ENCODE measurements at places on chromosomes 1 and 21. TPM values are rescaled to one million over a fixed set of nuclear protein-coding genes. Genes with fewer than 3 reads are reported as not detected.

CD247 gene
- 3.5 TPM for total RNA-seq

GRCh38 chr1:33072707-33073106 lies 8.2 kb upstream of the AZIN2 start:
- no peaks in the 10 kb centered on the region for H3K27me3 ChIP-seq
- no peaks in the 10 kb centered on the region for H3K36me3 ChIP-seq
- no peak overlapping the region for H3K27ac ChIP-seq
- H3K4me1 ChIP-seq, result no peaks in the 10 kb centered on the region
- DNase-seq, result no peak
- no peak overlapping the region for H3K4me3 ChIP-seq

GRCh38 chr21:17925899-17926298 lies 106.7 kb upstream of the C21orf91 start:
- no peaks in the 10 kb centered on the region for H3K27me3 ChIP-seq
- no peak overlapping the region for H3K4me3 ChIP-seq
- no peaks in the 10 kb centered on the region for H3K36me3 ChIP-seq
- H3K27ac ChIP-seq, result no peak overlapping the region

DNA sequence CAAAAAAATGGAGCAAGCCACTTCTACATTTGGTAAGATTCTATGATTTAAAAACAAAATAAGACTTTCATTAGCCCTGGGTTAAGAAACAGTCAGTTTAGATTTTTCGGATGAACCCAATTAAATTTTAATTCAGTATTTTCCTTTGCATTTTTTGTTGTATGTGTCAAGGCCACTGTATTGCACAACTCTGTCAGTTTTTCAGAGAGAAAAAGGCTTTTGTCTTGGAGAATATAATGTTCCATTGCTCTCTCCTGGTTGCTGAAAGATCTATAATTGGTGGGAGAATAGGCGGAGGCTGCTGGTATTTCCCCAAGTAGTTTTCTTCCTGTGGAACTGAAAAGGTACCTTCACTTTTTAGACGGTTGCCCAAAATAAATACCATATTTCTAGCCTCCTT lies 84.6 kb downstream of the NEGR1 start:
- no peak overlapping the region for H3K4me3 ChIP-seq
- H3K4me1 ChIP-seq, result no peaks in the 10 kb centered on the region
- no peak overlapping the region for H3K27ac ChIP-seq
- no peaks in the 10 kb centered on the region for H3K36me3 ChIP-seq

DNA sequence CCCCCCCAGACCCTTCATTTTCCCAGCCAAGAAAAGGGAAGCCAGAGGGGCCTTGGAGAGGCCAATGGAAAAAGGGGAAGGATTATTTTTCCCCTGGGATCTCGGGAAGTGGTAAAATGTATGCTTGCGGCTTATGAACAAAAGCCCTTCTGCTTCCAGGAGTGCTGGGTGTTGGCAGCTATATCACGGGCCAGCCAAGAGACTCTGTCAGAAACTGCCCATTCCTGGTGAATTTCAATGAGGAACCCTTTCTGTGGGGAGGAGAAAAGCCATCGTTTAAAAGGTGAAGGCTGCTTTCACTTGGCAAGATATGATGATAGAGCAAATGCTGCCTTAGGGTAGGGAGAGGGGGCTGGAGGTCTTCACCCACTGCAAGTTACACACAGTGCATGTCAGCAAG lies 69.7 kb upstream of the ZC3H12A start:
- H3K27ac ChIP-seq, result no peak overlapping the region
- DNase-seq, result no peak
- no peaks in the 10 kb centered on the region for H3K36me3 ChIP-seq
- no peaks in the 10 kb centered on the region for H3K27me3 ChIP-seq
- no peak overlapping the region for H3K4me3 ChIP-seq

- H3K27ac ChIP-seq, result no peak overlapping the region
- no peaks in the 10 kb centered on the region for H3K27me3 ChIP-seq
- peaks cover 7% of the 10 kb centered on the region for H3K4me1 ChIP-seq
- DNase-seq, result no peak
These were observed 8.7 kb upstream of the RSRP1 start for GRCh38 chr1:25255706-25256577.

DNA sequence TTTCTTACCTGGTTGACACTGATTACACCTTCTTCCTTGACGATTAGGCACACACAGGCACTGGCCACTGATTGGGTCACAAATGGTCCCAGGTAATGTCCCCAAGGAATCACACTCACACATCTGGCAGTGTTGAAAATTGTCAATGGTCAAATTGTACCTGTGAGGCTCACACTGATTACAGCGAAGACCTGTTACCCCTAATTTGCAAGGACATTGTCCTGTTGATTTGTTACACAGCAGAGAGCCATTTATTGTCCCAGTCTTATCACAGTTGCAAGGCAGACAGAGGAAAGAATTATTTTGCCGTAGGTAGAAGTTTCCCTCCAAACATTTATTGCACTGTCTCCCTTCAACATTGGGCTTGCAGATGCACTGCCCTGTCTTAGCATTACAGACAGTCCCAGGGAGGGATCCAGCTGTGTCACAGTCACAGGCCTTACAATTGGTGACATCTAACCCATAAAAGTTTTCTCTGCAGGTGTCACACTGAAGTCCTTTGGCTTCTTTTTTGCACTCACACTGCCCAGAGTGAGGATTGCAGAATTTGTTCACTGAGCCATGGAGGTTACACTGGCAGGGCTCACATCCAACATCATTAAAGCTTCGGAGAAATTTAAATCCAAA lies 176.6 kb downstream of the USH2A start:
- no peak for DNase-seq
- no peaks in the 10 kb centered on the region for H3K36me3 ChIP-seq
- no peaks in the 10 kb centered on the region for H3K27me3 ChIP-seq
- H3K4me3 ChIP-seq, result no peak overlapping the region

DNA sequence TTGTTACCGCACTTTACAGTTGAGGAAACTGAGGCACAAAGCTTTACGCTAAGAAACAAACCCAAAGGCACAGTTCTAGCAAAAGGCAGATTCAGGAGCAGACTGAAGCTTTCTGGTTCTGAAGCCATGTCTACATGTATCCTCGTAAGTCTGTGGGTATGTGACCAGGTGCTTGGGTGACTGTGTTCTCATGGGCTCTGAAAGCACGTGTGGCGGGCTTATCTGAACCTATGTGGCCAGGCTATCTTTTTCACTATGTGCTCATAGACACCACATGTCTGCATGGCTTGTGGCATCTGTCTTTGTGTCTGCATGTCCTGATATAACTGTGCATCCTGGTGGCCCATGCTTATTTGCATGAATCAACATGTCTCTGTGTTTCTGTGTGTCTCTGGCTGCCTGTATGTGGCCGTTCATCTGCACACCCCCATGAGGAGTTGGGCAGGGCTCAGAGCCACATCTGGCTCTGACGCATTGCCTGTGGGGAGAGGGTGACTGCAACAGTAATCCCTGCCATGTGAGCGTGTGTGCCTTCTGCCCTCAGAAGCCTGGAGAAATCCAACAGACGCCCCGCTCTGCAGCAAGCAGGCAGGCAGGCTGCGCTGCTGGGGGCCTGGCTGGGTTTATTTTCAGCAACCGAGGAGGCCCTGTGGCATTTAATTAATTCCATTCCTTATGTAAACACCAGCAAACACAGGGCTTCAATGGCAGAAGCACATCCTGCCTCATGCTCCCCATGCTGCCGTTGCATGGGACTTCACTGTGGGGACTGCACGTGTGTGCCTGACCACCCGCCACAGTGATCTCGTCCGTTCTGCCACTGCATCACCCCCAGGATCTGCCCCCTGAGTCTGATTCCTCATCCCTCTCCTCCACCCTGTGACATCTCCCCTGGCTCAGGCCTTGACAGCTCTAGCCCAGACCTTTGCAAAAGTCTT lies 115.4 kb downstream of the TRABD2B start:
- peaks cover 9% of the 10 kb centered on the region for H3K4me1 ChIP-seq
- no peak overlapping the region for H3K27ac ChIP-seq
- DNase-seq, result no peak
- H3K36me3 ChIP-seq, result no peaks in the 10 kb centered on the region
- peaks cover 21% of the 10 kb centered on the region for H3K27me3 ChIP-seq

TNFRSF9 gene
- total RNA-seq, result not detected

GCSAML gene
- total RNA-seq, result 0.88 TPM

UQCRHL gene
- 0.64 TPM for total RNA-seq

- H3K27ac ChIP-seq, result peak overlapping the region; percentile 77
- no peaks in the 10 kb centered on the region for H3K36me3 ChIP-seq
- H3K4me1 ChIP-seq, result peaks cover 48% of the 10 kb centered on the region
- H3K4me3 ChIP-seq, result peak overlapping the region; percentile 18
These were observed 17.3 kb downstream of the SMAP2 start for GRCh38 chr1:40390857-40391256.

DNA sequence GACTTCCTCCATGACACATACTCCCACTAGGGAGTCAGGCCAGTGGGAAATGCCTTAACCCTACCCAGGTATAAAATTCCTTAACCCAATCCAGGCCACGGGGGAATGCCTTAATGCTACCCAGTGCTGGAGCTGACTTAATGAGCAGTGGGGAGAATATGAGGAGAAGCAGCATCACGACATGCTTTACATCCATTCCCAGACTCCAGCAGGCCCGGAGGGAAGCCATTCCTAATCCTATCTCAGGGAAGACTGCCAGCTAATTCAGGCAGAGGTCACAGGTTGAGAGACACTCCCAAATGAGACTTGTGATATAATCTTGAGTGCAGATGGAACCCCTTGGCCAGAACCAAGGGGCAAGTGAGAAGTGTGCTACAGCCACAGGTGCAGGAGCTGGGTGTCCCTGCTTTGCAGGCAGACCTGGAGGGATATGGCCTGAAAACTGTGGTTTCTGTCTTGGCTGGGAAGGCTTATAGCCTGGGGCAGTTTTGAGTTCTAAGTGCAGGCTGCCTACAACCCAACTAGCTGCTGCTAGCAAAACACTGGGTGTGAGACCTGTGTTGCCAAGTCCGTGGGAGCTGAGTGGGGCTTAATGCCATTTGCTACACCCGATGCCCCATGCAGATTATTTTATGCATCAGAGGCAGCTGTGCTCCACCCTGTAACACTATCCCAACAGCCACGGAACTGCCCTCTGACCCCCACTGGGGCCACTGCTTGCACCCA lies 45.1 kb upstream of the GUCA2A start:
- no peak for DNase-seq
- H3K4me1 ChIP-seq, result peaks cover 16% of the 10 kb centered on the region
- no peaks in the 10 kb centered on the region for H3K27me3 ChIP-seq
- peaks cover 7% of the 10 kb centered on the region for H3K36me3 ChIP-seq
- no peak overlapping the region for H3K4me3 ChIP-seq

CD1C gene
- 2.2 TPM for total RNA-seq

- no peaks in the 10 kb centered on the region for H3K27me3 ChIP-seq
- H3K27ac ChIP-seq, result peak overlapping the region; percentile 84
- H3K4me1 ChIP-seq, result no peaks in the 10 kb centered on the region
These were observed 27.8 kb downstream of the DMAP1 start for GRCh38 chr1:44240802-44241671.

GRCh38 chr1:236394879-236395229 lies 768 bp downstream of the EDARADD start:
- H3K27ac ChIP-seq, result peak overlapping the region; percentile 86
- no peaks in the 10 kb centered on the region for H3K36me3 ChIP-seq
- H3K4me1 ChIP-seq, result no peaks in the 10 kb centered on the region
- no peak for DNase-seq

DNA sequence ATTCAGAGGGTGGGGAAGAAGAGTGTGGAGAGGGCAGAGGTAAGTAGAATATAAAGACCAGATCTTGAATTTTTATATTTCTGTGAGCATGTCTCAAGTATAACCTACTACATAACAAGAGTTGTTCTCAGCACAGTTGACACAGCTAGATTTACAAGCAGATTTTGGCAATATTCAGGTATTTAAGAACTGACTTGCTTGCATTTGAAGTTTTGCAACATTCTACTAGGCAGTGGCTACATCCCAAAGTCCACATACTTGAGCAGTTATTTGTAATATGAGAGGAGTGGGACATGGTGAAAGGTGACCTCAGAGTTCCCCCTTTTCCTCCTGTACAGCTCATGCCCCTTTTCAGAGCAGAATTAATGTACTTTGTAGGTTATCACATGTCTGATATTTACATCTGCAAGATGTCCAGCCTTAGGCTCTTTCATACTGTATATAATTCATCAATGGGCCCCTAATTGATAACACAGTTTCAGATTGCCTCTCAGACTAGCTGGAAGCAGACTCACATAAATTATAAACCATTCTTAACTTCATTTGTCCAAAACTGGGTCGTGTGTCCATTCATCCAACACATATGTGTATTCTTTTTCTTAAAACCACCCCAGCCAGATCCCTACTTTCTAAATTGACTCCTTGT lies 136.7 kb upstream of the RAVER2 start:
- no peak overlapping the region for H3K4me3 ChIP-seq
- DNase-seq, result no peak
- H3K36me3 ChIP-seq, result no peaks in the 10 kb centered on the region

DNA sequence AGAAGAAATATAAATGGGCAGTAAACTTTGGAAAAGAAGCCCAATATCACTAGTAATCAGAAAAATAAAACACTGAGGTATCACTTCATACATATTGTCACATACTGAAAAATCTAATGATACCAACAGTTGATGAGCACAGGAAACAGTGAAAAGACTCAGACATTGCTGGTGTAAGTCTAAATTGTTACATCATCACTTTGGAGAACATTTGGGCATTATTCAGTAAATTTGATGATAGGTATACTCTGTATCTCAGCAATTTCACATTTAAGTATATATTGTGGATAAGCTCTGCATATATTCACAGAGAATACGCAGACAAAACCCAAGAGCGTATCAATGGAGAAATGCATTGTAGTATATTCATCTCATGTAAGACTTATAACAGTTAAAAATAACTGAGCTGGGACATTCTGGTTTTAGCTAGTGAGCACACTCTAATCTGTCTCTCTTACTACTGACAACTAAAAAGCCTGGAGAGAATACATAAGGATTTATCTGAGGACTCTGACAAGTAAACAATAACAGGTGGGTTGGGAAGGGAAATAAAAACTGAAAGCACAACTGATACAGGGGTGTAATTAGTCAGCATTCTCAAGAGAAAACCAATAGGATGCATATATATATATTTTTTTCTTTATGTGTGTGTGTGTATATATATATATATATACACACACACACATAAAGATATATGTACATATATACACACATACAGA lies 212.7 kb upstream of the JUN start:
- no peaks in the 10 kb centered on the region for H3K36me3 ChIP-seq
- no peak overlapping the region for H3K27ac ChIP-seq
- no peak overlapping the region for H3K4me3 ChIP-seq
- peaks cover 11% of the 10 kb centered on the region for H3K4me1 ChIP-seq
- no peak for DNase-seq

SFN gene
- 2,183 TPM for total RNA-seq

CLDN17 gene
- 1.1 TPM for total RNA-seq

ITLN1 gene
- total RNA-seq, result not detected

BRDT gene
- not detected for total RNA-seq

CDC7 gene
- 2.1 TPM for total RNA-seq

ANGPTL3 gene
- total RNA-seq, result not detected

DNA sequence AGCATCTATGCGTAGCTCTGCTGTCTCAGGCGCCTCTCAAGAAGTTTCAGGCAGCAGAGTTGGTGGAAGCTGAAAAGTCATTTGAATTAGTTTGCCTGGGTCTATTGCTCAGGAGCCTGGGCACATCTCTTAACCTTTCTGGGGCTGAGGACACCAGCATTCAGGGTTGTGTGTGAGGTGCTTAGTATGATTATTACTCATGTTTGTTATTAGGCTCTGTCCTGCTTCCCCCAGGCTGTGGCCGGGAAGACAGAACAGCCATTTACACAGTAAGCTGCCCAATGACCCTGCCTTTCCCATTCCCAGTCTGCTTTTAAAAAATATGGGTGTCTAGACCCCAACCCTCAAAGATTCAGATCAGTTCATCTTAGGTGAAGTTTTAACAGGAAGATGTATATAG lies 53.9 kb upstream of the CACNA1E start:
- H3K36me3 ChIP-seq, result no peaks in the 10 kb centered on the region
- H3K27ac ChIP-seq, result no peak overlapping the region
- no peak for DNase-seq
- no peaks in the 10 kb centered on the region for H3K27me3 ChIP-seq
- H3K4me3 ChIP-seq, result no peak overlapping the region

Data from esophagus squamous epithelium (tissue), 5 donors.